NCI-H1092 treated with DMSO at 0.1 percent for 48 hours (cell line): ENCODE measurements at places on chromosomes 6 and 20.

DNA sequence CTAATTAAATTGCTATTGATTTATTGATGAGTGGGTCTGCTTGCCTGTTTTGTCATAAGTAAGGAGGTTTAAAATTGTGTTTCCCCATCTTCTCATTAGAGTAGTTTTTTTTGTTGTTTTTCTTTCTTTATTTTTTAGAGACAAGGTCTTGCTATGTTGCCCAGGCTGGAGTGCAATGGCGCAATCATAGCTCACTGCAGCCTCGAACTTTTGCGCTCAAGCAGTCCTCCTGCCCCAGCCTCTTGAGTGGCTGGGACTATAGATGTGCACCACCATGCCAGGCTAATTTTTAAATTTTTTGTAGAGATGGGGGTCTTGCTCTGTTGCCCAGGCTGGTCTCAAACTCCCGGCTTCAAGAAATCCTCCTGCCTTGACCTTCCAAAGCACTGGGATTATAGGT is 31.0 kb downstream of the ANKS1A start:
- DNase-seq, result no peak

GRCh38 chr6:139863346-139863745 is 488.9 kb upstream of the CITED2 start:
- no peak for DNase-seq

- no peak for DNase-seq
These were observed 801.8 kb downstream of the GRIK2 start for GRCh38 chr6:102195311-102195710.

DNA sequence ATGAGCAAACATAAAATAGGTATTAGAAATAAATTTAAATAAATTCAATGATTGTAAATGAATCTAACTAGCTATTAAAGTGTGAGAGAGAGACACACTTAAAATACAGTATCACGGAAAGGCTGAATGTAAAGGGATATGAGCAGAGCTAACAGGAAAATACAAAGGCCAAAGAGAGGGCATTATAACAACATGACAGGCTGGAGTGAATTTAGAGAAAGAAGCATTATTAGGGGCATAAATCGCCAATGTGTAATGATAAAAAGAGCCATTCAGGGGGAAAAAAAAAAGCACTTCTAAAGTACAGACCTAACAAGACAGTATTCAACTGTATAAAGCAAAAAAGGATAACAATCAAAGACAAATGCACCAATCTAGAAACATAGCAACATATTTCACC is 28.1 kb downstream of the DACT2 start:
- no peak for DNase-seq

- no peak for DNase-seq
These were observed 43.5 kb downstream of the TFAP2B start for GRCh38 chr6:50862176-50862575.

GRCh38 chr6:170153436-170154319 is 137.2 kb downstream of the DLL1 start:
- DNase-seq, result peak; percentile 64

- no peak for DNase-seq
These were observed 892 bp downstream of the REPS1 start for GRCh38 chr6:138987080-138987642.

DNA sequence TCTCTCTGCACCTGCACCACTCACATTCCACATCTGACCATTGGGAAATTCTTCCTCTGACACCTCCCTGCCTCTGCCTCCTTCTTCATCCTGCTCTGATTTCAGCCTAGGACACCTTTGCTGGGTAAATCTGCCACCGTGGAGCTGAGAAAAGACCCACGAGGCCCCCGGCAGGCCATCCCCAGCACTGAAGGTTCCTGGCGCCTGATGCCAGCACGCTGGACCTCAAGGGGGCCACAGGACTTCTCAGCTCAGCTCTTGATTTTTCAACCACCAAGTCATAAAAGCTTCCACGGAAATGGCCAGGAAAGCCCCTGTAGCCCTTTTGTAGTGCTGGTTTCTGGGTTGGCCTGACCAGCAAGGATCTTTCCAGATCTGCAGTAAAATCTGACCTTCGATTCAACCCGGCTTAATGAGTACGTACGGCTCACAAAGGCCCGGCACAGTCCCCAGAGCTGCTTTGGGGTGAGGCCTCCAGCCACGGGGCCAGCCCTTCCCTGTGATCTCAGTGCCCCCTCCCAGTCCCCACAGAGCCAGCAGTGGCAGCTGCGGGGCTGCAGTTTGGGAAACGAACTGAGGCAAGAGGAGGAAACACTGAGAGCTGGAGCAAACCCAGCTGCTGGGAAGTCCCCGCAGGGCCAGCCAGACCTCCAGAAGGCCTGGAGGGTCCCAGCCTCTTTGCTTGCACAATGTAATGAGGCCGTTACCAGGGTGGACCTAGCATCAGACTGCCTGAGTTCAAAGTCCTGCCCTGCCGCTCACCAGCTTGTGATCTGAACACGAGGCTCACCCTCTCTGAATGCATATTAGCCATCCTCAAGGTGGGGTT is 157.5 kb downstream of the BMP7 start:
- no peak for DNase-seq

DNA sequence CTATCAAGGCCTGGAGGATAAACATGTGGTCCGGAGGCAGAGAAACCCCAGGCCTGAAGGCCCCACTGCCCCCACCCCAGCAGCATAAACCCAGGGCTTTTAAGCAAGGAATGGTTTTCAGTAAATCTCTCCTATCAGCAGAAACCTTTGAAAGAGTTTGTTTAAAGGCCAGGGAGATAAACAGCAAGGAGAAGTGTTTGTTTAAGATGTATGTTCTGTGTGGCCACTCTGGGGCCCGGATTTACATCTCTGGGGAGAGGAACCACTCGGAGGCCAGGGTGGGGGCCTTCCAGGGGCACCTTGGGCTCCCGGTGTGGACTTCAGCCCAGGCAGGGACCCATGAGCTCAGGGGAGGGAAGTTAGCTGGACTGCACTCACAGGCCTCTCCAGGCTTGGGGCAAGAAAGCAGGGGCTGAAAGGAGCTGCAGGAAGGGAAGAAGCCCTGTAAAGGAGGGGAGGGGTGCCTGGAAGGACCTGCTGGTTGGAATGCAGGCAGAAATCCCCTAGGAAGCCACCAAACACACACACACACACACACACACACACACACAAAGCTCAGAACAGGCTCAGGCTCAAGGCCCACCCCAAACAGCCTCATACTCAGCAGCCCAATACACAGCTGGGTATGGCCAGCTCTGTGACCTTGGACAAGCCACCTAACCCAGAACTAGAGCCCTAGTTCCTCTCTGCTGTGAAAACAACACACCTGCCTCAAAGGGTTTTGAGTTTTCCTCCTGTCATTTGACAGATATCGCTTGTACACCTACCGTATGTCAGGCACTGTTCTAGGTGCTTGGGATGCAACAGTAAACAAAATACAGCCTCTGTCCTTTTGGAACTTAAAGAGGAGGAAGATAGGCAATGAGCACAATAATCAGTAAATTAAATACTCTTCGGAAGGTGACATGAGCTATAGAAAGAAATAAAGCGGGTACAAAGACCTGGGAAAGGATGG is 26.2 kb upstream of the FOXP4 start:
- DNase-seq, result no peak

- DNase-seq, result no peak
These were observed 91.5 kb upstream of the GCM1 start for GRCh38 chr6:53240139-53240538.

DNA sequence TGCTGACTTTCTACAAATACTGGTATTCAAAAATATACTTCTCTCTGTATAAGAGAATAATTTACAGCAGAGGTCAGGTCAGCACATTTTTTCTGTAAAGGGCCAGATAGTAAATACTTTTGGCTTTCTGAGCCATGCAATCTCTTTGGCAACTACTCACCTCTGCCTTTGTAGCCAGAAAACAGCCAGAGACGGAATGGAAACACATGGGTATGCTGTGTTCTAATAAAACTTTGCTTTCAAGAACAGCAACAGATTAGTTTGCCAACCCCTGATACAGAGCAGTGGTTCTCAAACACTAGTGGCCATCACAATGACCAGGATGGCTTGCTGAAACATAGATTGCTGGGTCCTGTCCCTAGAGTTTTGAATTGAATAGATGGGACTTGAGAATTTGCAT is 46.3 kb downstream of the SYCP2L start:
- no peak for DNase-seq

DNA sequence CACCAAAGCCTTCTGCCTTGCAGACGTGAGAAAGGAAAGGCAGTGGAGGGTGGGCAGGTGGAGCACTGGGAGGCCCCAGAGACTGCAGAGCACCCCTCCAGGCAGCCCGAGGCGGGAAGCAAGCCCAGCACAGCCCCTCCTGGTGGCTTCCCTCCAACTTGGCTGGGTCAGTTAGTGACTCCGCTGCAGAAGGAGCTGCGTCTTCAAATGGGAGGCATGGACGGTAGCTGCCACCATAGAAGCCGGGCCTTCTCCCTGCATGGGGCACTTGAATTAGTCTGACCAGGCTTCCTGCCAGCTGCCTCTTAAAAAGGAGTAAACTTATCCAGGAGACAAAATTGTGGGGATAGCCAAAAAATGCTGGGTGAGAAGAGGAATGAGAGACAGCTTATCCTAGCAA is 88.0 kb upstream of the RPS6KA2 start:
- no peak for DNase-seq

GRCh38 chr6:62390401-62390800 is 104.4 kb upstream of the KHDRBS2 start:
- DNase-seq, result no peak

DNA sequence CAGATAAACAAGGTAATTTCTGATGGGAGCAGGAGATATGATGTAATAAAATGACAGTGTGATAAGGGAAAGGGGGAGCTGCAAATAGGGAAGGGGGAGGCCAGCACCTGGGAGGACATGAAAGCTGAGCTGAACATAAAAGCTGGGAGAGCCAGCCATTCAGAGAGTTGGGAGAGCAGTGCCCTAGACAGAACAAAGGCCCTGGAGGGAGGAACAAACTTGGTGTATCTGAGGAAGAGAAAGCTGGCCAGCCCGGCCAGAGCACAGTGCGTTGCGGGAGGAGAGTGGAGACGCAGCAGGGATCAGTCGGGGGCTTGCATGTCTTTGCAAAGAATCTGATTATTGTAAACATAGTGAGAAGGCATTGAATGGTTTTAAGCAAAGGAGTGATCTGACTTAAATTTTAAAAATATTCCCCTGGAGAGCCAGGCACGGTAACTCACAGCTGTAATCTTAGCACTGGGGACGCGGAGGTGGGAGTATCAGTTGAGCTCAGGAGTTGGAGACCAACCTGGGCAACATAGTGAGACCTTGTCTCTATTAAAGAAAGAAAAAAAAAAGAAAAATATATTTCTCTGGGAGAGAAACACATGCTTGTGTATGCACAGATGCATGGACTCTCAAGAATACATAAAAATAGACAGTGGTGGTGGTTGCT is 318.2 kb downstream of the ZFAND3 start:
- DNase-seq, result peak; percentile 9

DNA sequence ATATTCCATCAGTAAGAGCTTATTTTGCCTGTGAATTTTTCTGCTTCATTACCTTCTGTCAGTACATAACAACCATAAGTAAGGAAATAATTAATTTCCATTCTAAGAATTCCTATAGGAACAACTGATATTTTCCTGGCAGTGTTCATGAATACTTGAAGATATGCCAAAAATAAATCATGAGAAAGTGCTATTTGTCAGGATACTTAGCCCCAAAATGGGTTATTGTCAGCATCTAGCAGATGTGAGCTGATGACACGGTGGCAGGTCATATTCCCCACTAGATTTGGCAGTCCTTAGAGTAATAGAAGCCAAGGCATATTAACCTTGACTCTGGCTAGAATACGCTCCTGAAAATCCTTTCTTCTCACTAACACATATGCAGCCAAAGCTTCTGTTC is 43.2 kb upstream of the CRISP1 start:
- peak; percentile 49 for DNase-seq

DNA sequence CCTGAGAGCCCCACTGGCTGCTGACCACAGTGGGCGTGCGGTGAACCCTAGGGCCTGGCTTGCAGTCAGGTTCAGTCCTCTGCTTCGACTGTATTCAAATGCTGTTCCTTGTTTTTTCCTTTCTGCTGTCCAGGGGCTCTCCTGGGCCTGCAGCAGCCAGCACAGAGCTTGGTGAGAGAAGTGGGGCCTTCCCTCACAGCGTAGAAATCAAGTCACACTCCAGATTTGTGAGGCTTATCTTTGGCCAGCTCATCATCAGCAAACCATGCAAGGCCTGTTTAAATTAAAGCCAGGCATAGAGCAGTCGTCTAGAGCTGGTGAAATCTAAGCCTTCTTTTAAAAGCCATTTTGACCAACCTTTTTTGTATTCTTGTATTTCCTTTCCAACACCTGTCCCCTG is 8.4 kb downstream of the FAM120B start:
- DNase-seq, result no peak

GRCh38 chr6:118652051-118652615 is 742 bp upstream of the CEP85L start:
- no peak for DNase-seq

GRCh38 chr6:109794201-109794923 is 103.3 kb downstream of the FIG4 start:
- peak; percentile 49 for DNase-seq

DNA sequence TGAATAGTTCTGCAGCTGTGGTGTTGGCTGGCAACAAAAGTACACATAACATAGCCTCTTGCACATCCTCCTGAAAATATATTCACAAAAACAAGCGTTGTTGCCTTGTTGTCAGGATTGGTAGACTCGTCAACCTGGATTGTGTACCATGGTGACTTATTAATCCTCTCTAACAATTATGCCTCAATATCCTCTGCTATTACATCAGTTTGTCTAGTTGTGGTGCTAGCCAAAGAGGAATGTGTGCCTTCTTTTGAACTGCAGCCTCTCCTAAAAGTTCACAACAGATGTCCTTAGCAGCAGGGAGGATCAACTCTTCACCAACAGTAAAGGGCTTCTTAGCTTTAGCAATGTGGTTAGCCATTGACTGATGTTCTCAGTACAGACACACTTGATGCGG is 3.6 kb upstream of the SF3B5 start:
- no peak for DNase-seq

DNA sequence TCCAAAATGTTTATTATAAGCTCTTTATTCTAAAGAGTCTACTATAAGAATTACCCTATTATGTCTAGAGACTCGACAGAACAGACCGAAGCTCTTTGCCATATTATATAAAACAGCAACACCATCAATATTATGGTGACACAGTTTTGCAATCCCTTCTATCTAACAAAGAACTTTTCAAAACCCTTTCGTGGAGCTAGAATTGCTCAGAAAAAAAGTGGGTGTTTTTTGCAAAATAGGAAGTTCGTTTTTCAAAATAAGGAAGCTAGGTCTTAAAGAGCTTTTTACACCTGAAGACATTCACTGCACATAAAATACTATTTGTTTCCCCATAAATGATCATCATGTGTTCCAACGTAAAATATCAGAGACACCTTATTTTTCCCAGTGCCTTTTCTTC is 240.0 kb downstream of the FOXC1 start:
- DNase-seq, result no peak

DNA sequence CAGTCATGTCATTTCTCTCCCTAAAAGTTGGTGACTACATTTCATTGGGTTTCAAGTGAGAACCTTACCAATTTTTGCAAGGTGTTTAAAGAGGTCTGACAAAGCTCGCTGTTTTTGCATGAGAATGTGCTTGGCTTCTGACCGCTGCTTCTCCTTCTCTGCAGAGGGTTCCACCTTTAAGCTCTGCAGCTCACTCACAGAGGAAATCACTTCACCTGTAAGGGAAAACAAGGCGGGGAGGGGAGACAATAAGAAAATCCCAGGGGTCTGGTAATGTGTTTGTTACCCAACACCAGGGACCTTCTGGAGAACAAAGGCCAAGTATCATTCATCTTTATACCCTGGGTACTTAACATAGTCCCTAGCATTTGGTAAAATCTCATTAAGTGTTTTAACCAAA is 40.0 kb upstream of the LYRM2 start:
- DNase-seq, result no peak
